Heart right ventricle (tissue), 16 donors: ENCODE measurements at places on chromosomes 3 and 15. TPM values are rescaled to one million over a fixed set of nuclear protein-coding genes. Genes with fewer than 3 reads are reported as not detected.
A peak's percentile ranks its signal among the peaks of the same experiment; 100 is the strongest.

DNA sequence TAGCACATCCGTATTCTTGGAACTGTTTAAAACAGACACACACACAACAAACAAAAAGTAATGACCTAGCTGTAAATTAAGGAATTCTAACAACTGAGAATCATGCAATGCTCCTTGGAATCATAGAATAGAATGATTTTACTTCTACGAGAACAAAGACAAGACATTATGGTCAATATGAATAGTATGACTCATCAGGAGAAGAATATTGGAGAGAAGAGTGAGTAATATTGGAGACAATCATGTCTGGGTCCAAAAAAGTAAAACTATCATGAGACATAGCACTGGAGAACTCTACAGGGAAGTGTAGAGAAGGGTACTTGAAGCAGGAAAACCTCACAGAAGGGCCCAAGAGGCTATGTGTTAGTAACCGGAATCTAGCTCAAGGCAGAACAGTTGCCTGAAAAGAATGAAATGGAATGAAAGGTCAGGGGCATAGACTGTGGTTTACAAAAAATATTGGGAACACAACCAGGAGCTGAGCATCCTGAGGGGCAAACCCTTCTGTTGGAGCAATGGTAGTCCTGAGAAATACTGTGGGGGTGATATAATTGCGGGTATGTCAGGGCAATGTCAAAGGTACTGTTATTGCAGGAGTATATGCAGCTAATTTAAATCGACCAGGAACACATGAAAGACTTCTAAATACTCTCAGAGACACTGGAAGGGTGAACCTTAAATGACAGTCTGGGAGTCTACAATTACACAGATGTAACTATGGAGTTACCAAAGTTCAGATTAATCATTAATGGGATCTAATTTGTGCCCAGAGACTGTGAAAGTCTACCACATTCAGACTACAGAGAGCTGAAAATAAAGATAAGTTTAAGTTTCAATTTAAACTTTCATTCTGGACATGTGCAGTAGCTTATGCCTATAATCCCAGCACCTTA, 201.2 kb downstream of the BCHE start:
- DNase-seq: no peak

DNA sequence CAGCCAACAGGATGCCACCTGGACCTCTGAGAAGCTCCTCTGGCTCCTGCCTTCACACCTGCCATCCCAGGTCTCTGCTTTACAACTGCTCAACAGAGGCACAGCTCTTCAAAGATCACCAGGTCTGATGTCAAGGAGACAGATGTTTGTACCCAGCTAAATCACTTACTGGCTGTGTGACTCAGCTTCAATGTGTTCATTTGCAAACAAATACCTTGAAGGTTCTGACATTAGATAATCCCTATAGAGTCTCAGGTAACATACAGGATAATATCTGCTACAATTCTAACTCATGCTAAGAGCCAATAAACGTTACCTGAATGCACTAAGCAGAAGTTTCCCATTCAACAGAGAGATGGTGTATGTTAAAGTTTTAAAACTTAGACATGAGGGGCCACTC, 163.4 kb upstream of the IGF1R start:
- DNase-seq: no peak

- peak; percentile 56 for DNase-seq
These were observed 2.4 kb upstream of the CYP1A1 start for GRCh38 chr15:74727727-74728126.

GRCh38 chr15:96332637-96333121, 2.2 kb downstream of the NR2F2 start:
- no peak for DNase-seq

DNA sequence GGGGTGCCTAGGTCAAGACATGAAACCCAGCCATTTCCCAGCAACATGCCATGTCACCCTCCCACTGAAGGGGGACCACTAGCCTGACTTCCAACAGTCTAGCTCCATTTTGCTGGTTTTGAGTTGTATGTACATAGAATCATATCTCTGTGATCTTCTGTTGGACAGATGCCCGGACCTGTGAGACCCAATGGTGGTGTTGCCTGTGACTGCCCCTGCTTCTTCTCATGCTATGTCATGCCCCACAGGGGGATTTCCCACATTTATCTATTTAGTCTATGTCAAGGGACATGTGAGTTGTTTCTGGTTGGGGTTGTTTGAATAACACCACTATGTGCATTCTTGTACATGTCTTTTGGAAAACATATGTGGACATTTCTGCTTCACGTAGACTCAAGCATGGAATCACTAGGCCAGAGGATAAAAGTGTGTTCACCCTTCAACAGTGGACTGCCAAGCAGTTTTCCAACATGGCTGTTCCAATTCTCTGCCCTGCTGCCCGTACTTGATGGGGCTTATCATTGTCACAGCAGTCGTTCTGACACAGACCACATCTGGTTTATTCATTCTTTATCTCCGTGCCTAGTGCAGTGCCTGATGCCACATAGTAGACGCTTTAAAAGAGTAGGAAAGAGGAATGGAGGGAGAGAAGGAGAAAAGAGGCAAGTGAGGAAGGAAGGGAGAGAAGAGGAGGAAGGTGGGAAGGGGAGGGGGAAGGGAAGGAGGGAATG, 114.4 kb downstream of the TPRA1 start:
- no peak for DNase-seq

DNA sequence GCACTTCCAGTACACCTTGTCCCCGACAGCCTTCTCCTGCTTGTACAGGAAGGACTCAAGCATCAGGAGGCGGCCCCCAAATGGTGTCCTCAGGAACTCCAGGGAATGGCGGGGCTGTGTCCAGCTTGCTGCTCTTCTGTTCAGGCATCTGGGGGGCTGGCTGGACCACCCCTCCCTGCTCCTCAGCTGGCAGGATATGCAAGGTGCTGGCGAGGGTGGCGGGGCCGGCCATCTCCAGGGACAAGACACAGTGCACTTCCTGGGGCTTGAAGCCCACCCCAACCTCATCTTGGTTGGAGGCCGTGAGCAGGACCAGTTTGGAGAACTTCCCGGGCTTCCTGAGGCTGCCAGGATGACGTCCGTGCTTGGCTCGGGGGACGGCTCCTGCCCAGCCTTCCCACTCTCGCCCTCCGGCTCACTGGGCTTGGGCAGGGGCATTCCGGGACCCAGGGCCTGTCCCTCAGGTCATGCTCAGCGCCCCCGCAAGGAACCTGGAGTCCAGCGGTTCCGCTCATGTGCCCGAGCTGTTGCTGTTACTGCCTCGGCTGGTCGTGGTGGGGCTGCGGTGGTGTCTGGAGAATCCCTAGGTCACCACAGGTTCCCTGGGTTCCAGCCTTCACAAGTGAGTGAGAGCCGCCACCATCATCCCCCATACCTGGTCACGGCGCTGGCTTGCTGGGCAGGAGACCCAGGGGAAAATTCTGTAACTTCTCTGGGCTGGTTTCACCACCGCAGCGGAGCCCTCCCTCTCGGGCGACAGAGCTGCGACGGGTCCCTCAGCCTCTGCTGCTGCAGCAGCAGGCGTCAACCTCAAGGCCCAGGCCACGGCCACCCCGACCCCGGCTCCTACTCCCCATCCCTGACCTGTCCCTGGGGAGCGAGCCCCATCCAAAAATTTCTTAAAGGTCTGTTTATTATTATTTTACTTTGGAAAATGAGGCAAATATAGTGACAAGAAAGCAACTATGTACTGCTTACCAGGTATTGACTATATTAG, 82.8 kb upstream of the FXR1 start:
- DNase-seq: no peak

GRCh38 chr3:10683106-10683505, 132.9 kb upstream of the SLC6A11 start:
- DNase-seq: no peak

LYZL4 gene
- not detected for total RNA-seq

SAMD7 gene
- not detected for total RNA-seq
